ENCODE measurements at places on chromosomes 6 and 20.
A peak's percentile ranks its signal among the peaks of the same experiment; 100 is the strongest.

- DNase-seq = no peak
Measured at GRCh38 chr6:3809982-3810381, 39.2 kb upstream of the FAM50B start.

DNA sequence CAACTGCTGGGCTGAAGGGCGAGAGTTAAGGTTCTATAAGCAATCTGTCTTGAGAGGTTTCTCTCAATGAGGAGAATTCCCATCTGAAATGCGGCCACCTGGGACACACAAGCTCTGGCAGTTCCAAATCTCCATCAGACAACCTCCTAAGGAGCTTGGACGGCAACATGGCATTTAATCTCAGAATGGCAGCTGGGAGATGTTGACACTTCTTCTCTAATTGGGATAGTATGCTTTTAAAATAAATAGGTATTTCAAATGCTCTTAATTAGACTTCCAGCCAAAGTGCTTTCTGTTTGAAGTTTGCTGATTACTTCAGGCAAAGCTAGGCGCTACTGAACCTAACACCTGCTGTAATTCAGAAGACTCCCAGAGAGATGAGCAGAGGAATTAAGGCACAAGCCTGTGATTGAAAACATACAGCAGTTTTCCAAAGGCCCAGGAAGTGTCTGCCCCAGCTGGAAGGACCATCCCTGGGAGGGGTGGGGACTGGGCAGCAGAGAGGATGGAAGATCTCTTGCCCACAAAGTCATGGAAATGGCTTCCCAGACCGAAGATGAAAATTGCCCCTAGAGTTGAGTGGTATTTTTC lies 59.1 kb upstream of the KCNK16 start:
- no peak for DNase-seq

- no peak for DNase-seq
Measured at GRCh38 chr20:44485078-44485829, 9.6 kb downstream of the TTPAL start.

GRCh38 chr6:88922775-88923548 lies 40.5 kb downstream of the RNGTT start:
- no peak for DNase-seq

DNA sequence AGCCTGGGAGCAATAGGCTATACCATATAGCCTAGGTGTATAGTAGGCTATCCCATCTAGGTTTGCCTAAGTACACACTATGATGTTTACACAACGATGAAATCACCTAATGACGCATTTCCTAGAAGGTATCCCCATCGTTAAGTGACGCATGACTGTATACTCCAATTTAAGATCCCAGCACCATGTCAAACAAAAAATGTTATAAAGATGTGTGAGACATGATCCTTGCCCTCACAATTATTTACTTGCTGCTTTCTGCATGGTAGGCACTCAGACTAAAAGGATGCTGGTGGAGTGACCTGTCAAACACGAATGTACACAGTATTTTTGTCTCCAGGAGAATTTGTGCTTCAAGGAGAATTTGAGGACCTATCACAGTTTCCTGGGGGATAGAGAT lies 32.3 kb downstream of the SNAP25 start:
- no peak for DNase-seq

GRCh38 chr6:141492521-141493284 lies 640.0 kb upstream of the GJE1 start:
- DNase-seq = no peak

GRCh38 chr6:70686548-70687133 lies 19.0 kb downstream of the SMAP1 start:
- DNase-seq = peak; percentile 19

DNA sequence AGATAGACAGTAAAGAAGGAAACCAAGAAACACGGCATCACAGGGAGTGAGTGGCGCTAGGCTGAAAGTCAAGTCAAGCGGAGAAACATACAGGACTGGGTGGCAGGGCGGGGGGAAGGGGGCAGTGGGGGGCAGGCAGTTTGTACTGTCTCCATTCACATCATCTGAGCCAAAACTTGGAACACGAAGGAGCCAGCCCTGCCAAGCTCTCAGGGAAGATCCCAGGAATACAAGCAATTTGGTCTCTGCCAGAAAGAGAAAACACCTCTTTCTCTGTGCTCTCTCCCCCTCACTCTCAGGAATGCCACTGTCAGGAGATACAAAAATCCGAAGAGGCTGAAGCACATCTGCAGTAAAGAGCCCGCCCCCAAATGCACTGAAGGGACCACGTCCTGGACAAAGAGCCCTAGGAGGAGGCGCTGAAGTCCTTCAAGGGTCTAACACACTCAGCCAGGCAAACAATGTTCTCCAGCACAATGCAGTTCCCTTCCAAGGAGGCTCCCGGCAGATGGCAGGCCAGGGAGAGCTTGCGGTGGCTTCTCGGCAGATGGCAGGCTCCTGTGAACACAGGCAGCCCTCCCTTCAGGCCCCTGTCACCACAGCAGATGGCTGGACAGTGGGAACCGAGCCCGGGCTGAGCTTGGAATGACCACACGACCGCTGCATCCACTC lies 90.0 kb downstream of the ATP9A start:
- DNase-seq = no peak

- DNase-seq = no peak
Measured at GRCh38 chr6:42306439-42307140, 88.9 kb upstream of the MRPS10 start.

GRCh38 chr20:1722513-1723050 lies 65.0 kb upstream of the SIRPG start:
- no peak for DNase-seq

DNA sequence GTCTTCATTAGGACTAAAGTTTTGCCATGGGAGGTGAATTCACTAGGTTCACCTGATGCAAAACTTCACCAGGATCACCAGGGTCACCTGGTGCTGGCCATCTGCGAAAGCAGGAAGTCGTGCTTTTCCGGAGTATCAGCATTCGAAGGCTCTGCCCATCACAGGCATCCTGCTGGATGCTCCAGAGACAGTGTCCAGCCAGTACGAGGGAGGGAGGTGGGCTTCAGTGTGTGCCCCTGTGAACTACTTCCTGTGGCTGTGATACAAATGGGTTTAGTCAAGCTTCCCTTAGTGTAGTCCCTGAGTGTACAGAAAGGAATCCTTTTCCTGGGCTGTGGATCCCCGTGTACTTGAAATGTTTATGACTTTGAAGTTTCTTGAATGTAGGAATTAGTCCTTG lies 3.4 kb upstream of the RPS6KA2 start:
- no peak for DNase-seq

GRCh38 chr6:143068001-143068400 lies 7.3 kb downstream of the AIG1 start:
- no peak for DNase-seq

DNA sequence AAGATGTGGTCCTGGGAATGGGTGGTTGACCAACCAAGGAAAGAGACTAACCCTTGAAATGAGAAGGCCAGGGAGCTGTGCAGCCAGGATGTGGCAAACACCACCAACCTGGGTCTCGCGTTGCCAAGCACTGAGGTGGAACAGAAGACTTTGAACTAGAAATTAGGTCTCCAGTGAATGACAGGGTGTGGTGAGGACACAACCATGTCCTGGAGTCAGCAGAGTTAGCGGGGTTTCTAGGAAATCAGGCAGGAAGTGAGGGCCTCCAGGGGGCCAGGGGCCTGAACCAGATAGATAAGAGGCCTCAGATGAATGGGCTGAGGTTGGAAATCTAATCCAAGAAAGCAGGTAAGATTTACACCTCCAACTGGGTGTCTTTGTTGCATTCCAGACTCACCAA lies 353.3 kb upstream of the ARID1B start:
- DNase-seq = no peak

DNA sequence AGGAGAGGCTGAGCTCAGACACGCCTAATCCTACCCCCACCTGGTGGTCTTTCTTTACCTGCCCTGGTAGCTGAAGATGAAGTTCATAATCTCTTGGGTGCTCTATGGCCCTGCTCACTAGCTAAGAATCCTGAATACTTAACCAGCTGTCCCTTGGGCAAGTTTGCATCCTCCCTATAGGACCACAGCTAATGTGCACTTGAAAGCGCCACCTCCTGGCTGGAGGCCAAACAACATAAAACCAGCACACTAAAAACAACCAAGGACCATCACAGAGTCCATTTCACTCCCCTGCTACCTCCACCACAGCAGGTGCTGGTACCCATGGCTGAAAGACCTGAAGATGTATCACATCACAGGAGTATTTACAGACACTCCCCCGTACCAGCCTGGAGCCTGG lies 155.5 kb upstream of the SLC24A3 start:
- no peak for DNase-seq

- no peak for DNase-seq
Measured at GRCh38 chr20:33672426-33673113, 1.7 kb downstream of the NECAB3 start.

DNA sequence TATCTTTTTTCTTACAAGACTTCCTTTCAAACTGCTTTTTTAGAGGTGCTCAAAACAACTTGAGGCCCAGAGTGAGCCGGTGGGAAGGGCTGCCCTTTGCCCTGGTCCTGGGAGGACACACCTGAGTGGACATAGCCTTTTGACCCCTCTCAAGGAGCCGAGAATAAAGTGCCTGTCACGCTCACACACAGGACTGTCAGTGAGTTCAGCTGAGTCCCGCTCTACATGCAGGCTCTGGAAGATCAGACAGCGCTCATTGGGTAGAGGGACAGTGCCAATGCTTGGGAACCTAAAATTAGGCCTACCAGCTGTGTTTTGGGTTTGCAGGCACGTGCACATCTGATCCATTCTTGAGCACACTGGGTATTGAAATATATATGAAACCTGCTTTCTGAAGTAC lies 387.8 kb downstream of the CD83 start:
- DNase-seq = no peak

GRCh38 chr6:83872386-83873118 lies 13.1 kb downstream of the CYB5R4 start:
- DNase-seq = no peak

- no peak for DNase-seq
Measured at GRCh38 chr20:39290575-39290974, 328.4 kb downstream of the DHX35 start.

DNA sequence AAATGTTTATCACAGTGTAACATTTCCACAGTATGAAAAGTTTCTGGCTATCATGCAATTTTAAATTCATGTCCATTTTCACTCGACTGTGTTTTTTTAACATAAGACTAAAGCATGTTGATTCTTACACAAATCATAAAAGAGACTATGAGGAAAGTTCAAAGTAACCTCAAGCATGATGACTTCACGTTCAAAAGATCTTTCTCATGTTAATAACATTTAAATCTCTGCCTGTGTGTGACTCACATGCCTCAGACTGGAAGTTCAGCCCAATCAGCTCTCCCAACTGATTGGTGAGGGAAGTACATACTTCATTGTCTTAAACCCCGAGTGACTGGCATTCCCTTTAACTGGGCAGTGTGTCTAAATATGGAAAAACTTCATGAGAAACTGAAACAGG lies 37.4 kb downstream of the ATXN1 start:
- DNase-seq = no peak

- DNase-seq = no peak
Measured at GRCh38 chr20:52200870-52201269, 9.3 kb upstream of the ZFP64 start.

DNA sequence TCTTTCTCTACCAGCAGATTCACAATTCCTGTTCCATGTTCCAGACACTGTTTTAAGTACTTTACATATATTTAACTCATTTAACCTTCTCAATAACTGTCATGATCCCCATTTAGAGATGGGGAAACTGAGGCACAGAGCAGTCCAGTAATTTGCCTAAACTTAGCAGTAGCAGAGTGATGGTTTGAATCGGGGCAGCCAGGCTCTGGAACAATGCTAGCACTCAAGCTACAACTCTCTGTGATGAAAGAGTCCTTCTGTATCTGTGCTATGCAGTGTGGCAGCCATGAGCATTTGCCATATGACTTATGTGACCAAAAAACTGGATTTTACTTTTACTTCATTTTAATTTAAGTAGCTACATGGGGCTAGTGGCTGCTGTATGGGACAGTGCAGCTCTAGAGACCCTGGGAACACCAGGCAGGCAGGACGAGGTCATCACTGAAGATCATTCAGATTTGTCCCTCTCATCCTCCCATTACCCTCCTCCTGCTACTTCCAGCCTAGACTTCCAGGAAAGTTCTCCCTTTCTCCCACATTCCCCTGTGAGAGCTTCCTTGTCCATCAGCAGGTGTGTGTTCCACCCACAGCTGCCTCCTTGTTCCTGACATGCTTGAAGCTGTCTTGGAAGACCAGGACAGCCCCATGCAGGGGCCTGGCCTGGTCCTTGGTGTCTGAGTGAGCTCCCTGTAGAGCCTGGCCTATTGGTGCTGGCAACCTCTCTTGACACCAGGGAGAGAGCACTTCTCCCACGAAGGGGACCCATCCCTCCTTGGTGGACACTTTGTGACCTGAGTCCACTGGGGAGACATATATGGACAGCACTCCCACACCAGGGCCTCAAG lies 157.0 kb downstream of the MRPL14 start:
- DNase-seq = no peak

DNA sequence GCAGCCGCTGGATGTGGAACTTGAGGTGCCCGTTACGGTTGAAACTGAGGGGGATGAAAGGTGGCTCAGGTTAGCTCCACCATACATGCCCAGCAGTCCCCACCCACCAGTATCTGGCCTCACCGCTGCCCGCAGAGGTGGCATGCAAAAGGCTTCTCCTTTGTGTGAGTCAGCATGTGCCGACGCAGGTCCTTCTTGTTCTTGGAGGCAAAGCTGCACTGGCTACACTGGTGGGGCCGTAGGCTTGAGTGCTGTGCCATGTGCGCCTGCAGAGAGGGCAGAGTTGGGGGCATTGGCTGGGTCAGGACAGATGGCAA lies 15.8 kb downstream of the PCIF1 start:
- DNase-seq = no peak

DNA sequence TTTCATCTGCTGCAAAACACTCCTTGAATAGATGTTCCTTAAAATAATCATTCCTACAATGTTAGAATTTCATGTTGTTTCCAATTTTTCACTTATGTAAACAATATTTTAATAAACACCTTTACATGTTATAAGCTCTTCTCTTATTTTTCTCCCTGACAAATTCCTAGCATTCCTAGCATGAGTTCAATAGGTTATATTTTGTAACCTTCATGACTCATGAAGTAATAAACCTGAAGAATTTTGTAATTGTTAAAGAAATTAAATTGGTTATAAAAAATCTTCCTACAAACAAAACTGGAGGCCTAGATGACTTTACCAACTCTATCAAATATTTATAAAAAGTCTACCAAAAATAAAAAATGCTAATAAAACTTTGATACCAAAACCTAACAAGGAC lies 66.3 kb downstream of the NT5E start:
- no peak for DNase-seq

DNA sequence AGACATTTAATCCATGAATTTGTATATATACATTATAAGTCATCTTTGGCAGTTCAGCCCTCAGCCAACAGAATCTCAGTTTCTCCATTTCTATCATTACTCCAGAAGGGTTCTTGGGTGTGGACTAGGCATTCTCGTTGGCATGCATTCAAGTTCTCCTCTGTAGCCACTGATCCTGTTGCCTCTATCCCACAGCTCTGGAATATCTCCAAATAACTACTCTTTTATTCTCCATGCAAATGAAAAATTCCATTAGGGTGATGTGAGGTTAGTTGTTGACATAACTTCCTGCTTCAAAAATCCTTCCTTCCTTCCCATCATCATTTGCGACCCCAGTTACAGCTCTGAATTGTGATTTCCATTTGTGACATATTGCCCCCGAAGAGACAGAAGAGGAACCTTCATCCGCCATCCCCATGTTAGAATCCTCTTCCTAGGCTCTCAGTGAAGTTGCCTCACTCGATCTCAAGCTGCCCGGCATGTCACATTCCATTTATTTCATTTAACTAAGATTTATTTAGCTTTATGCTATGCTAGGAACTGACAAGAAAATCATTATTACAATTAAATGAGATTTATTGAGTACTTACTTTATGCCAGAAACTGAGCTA lies 93.7 kb upstream of the EDN1 start:
- DNase-seq = no peak

- DNase-seq = no peak
Measured at GRCh38 chr6:154360476-154360875, 3.9 kb upstream of the IPCEF1 start.
